Chondrocyte (in vitro differentiated cells): ENCODE measurements at places on chromosomes 2 and 18. TPM values are rescaled to one million over a fixed set of nuclear protein-coding genes. Genes with fewer than 3 reads are reported as not detected.

GAREM2 gene
- 6.5 to 22.6 TPM (median 19.1 TPM) in 3 replicates for total RNA-seq

ZNF236 gene
- total RNA-seq = 14.3 to 20.2 TPM (median 16.1 TPM) in 3 replicates

- DNase-seq = no peak
Observed at GRCh38 chr2:6401301-6401700, 464.4 kb downstream of the CMPK2 start.

VAMP5 gene
- total RNA-seq = 1.8 to 2.4 TPM in 2 of 3 replicates, not detected in the other

GRCh38 chr2:20080428-20080827 is 29.0 kb upstream of the LAPTM4A start:
- no peak for DNase-seq

TWIST2 gene
- total RNA-seq = 1.8 to 9.1 TPM (median 2.4 TPM) in 3 replicates

DNA sequence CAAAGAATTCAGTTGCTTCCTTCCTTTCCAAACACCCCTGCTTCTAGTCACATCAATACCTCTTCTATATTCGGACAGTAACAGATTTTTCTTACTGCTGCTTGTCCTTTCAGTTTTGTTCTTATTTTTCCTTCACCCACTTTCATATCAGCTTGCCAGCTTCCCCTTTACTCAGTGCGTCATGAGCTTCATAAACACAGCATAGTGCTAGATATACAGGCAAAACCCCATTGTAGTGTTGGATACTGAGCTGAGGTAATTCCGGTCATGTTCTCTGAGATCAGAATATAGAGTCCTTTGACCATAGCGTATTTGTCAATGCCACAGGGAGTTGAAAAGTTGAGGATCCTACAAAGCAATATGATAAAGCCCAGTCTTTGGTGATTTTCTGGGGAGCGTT is 2.4 kb downstream of the FARP2 start:
- no peak for DNase-seq
